ENCODE measurements at places on chromosomes 3 and 15. TPM values are rescaled to one million over a fixed set of nuclear protein-coding genes. Genes with fewer than 3 reads are reported as not detected.

- DNase-seq: peak; percentile 52
- no peak overlapping the region for H3K4me3 ChIP-seq
- no peaks in the 10 kb centered on the region for H3K36me3 ChIP-seq
- peaks cover 22% of the 10 kb centered on the region for H3K4me1 ChIP-seq
- H3K27me3 ChIP-seq: no peaks in the 10 kb centered on the region
Measured at GRCh38 chr3:170414202-170414663, 4.4 kb upstream of the CLDN11 start.

Gene LDHAL6B
- not detected for total RNA-seq

DNA sequence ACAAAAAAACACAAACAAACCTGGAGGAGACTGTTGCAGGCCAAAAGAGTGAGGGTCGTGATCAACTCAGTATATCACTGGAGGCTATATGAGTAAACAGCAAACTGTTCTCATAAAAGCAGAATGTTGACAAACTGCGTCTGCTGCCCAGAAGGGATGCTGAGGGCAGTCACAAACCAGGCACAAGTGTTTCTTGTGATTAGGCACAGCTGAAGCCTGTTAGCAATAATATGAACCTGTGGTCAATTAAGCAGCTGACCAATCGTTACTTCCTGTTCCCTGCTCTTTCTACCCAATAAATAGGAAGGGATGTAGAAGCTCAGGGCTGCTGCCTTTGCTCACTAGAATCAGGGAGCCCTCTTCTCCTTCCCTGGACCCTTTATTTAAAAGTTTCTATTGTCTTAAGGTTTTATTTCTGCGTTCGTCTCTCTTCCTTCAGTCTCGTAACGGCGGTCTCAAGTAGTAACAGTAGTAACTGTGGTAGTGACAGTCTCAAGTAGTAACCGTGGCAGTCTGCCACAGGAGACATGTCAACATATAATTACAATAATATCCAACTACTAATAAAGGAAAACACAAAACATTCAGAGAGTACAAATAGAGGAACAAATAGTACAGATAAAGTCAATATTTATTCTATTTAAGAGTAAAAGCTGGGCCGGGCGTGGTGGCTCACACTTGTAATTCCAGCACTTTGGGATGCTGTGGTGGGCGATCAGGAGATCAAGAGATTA lies 698.4 kb upstream of the CCDC54 start:
- no peak overlapping the region for H3K27ac ChIP-seq
- no peaks in the 10 kb centered on the region for H3K27me3 ChIP-seq
- H3K4me3 ChIP-seq: no peak overlapping the region
- no peaks in the 10 kb centered on the region for H3K4me1 ChIP-seq
- H3K36me3 ChIP-seq: no peaks in the 10 kb centered on the region
- no peak for DNase-seq

Gene VPS18
- total RNA-seq: 15.8 TPM

DNA sequence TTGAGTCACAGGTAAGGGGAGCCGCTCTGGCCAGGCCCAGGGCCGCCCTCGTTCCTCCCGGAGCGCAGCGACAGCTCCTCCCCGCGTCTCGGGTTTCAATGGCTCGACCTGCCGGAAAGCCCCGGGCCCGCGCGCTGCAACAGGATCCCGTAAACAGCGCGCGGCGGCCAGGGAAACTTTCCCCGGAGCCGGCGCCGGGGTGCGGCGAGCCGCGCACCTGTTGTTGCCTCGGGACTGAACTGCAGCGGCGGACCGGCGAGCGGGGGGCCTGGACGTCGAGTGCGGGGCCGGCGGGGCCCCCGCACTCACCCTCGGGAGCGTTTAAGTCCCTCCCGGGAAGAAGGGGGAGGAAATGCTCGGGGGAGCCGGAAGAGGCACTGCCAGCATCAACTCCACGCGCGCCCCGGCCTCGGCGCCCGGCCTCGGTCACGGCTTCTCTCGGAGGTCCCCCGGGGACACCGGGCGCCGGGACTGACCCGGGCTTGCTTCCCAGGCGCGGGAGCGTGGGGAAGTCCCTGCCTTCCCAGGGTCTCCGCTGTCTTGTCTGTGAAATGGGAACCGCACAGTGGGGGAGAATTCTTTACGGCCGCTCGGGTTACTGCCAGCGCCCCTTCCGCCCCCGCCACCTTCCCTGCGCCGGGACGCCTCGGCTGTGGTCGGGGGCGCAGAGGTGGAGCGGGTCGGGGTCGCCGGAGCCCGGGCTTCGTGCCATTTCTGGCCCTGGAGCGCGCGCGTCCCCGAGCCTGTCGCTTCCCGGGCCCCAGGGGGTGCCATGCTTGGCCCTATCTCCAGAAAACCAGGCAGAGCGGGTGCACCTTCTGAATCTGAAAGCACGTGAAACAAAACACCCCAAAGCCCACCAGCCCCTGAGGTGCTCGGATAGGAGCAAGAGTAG lies 7.5 kb upstream of the PGPEP1L start:
- no peaks in the 10 kb centered on the region for H3K36me3 ChIP-seq
- peak; percentile 28 for DNase-seq
- H3K27ac ChIP-seq: no peak overlapping the region
- H3K27me3 ChIP-seq: no peaks in the 10 kb centered on the region
- H3K4me1 ChIP-seq: peaks cover 12% of the 10 kb centered on the region

Gene SNTN
- total RNA-seq: not detected
